ENCODE measurements at places on chromosomes 1 and 21.

DNA sequence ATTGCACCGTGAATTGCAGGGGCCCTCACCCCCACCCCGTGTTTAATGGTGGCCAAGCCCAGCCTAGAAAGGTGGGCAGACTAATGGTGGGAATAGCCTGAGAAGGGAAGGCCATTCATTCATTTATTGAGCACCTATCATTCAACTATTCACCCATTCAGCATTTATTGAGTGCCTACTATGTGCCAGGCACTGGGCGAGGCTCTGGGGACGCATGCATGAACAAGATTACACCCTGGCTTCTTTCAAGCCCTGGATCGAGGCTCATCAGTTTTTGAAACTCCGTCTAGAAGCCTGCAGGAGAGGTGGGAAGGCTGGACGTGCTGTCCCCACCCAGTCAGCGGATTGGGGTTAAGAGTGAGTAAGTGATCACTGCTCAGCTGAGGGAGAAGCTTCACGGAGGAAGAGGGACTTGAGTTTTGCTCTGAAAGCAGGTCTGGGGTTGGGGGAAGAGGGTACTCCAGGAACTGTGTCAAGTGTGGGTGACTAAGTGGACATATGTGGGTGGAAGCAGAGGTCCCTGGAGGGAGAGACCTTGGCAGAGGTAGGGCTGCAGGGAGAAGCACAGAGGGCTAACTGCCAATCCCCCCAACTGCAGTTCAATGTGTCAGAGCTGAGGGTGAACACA lies 35.6 kb downstream of the MEF2D start:
- no peak for DNase-seq

- no peak for DNase-seq
Measured at GRCh38 chr1:182588500-182589396, at the start of gene RNASEL. RNASEL (minus strand) TSS chr1:182589256; CDS start chr1:182586806, 2,450 bp downstream.

DNA sequence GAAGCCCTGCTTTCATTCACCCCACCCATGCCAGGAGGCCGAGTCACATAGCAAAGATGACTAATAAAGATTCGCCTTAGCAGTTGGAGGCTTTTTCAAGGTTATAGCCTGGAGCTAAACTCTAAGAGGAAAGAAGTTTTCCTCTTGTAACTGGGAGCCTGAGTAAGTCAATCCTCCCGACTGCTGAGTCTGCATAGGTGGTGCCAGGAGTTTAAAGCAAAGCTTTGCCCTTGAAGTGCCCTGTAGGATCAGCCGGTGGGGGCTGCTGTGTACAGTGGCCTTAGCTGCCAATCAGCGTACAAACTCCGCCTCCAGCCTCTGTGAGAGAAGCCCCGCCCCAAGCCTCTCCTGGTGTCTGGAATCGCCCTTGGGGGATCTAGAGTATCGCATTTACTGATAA lies 147.5 kb upstream of the SPATA6 start:
- DNase-seq: no peak

- DNase-seq: no peak
Measured at GRCh38 chr21:46596201-46596600, 8.7 kb downstream of the S100B start.

GRCh38 chr1:213622365-213623063 lies 365.3 kb upstream of the PROX1 start:
- no peak for DNase-seq

DNA sequence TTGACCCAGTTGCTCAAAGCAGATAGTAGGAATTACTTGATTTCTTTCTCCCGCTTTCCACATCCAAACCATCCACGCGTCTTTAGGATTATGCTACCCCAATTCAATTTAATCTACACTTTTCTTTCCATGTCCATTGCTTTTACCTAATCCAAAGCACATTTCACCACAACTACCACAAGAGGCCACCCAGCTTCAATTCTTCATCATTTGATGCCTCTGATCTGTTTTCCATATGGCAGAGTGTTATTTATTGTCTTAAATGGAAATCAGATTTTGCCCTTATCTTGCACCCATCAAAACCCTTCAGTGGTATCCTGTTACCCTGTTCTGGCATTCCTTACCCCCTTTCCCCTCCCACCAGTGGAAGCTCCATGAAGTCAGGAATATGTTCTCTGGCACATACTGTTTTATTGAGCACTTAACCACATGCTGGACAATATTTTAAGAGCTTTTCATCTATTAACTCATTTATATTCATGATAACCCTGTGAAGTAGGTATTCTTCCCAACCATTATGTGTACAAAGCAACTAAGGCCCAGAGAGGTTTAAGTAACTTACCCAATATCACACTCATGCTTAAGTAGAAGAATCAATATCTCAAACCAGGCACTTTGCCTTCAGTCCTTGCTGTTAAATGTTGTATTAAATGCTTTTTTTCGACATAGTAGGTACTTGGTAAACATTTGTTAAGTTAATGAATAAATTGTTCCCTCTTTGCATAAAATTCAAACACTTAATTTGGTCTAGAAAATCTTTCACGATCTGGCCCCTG lies 34.6 kb downstream of the CLIC4 start:
- no peak for DNase-seq

GRCh38 chr1:54135436-54136120 lies 17.2 kb downstream of the CDCP2 start:
- DNase-seq: no peak

DNA sequence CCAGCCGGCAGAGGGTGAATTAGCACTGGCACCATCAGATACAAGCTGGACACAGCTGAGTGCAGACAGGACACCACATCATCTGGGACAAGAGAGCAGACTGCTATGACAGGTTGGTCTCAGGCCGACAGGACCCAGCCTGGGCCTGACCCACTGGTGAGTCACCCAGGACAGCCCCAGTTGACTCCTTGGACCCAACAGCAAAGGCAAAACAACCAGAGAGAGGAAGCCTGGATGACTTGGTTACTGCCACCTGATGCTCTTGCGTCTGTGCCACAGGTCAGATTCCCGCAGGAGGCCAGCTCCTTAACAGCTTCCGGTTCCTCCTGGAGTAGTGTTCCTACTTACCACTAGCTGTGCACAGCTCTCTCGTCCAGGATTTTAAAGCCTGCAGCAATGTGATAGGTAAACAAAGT lies 18.5 kb downstream of the CCN1 start:
- no peak for DNase-seq

- no peak for DNase-seq
Measured at GRCh38 chr1:94257444-94257843, 20.1 kb upstream of the ARHGAP29 start.

GRCh38 chr1:97680470-97680869 lies 240.4 kb downstream of the DPYD start:
- DNase-seq: no peak

DNA sequence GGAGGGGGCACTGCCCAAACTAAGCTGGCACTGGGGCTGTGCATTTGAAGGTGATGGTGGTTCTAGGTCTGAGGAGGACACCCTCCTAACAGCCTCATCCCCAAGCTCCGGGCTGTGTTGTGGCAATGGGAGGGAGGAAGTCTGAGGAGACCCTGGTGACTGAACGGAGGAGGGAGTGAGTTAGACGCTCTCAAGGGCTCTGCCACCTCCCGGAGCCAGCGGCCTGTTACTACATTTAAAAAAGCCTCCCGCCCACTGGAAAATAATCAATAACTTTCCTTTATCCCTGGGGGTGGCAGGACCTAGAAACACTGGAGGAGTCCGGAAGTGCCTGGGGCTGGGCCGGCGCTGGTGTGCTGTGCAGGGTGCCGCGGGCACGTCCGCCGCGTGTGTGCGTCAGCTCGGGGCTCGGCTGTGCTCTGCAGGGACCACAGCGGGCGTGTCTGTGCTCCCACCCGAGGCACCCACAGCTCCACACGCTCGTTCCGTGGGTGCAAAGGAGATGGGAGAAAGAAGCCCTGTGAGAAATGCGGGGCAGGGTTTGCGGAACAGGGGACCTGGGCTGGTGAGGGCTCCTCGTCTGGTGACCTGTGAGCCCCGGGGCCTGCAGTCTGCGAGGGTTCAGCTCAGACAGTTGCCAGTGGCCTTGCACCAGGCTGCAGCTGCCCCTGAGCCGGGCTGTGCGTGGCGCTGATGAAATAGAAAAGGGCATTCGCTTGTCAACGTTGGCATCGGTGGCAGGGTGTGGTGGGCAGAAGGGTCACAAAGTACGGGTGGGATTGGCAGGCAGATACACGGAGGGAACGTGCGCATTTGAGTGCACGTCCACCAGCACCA lies 5.3 kb downstream of the SAMD11 start:
- no peak for DNase-seq

GRCh38 chr1:154777781-154778180 lies 92.3 kb downstream of the KCNN3 start:
- DNase-seq: no peak

DNA sequence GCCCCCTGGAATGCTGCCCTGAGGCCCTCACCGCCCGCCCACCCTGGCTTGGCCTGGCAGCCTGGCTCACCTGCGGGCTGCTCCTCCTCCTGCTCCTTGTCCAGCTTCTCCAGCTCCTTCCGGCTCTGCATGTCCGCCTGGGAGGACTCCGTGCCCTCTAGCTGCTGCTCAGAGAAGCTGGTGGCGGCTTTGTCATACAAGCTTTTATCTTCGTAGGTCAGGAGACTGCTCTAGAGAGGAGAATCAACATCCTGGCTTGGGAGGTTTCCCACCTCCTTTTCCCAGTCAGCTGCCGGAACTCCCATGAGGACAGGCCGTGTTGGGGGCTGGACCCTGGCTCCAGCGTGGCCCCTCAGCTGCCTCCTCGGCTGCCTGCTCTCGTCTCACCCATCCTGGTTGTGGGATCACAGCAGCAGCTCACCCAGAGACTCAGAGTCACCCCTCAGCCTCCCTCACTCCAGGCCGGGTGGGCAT lies 36.6 kb upstream of the TMEM52 start:
- no peak for DNase-seq
